ENCODE measurements at places on chromosomes 4 and X. TPM values are rescaled to one million over a fixed set of nuclear protein-coding genes. Genes with fewer than 3 reads are reported as not detected.

Gene SEC24B
- 54.1 TPM for total RNA-seq

Gene ACOX3
- 17.9 TPM for total RNA-seq

Gene RAB40AL
- total RNA-seq, result 1.5 TPM

Gene PCDH7
- total RNA-seq, result 135 TPM

Gene NRK
- total RNA-seq, result 1.5 TPM

Gene CT45A10
- not detected for total RNA-seq

Gene TENT5D
- total RNA-seq, result not detected

Gene KLB
- total RNA-seq, result not detected

Gene TLR2
- 1.3 TPM for total RNA-seq

DNA sequence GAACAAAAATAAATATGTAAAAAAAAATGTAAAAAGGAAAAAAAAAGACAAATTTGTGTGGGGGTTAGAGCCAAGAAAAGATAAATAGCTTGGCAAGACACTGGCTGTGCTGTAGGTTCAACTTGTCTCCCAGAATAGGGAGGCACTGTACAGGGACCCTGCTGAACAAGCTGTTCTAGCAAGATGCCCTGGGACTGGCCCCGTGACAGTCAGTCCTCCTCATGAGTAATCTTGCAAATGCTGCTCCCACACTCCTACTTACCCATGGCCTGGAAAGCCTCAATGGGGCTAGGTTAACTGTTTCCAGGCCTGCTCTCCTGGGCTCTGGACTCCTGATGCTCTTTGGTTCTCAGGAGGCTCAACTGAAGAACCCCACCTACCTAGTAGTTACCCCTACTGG is 106.8 kb downstream of the ATG4A start:
- no peaks in the 10 kb centered on the region for H3K27me3 ChIP-seq
- no peaks in the 10 kb centered on the region for H3K4me1 ChIP-seq
- no peak overlapping the region for H3K4me3 ChIP-seq
- DNase-seq, result peak; percentile 49

- H3K4me3 ChIP-seq, result peak overlapping the region; percentile 73
- no peaks in the 10 kb centered on the region for H3K36me3 ChIP-seq
- no peaks in the 10 kb centered on the region for H3K27me3 ChIP-seq
- H3K27ac ChIP-seq, result peak overlapping the region; percentile 97
- no peaks in the 10 kb centered on the region for H3K4me1 ChIP-seq
Observed at GRCh38 chrX:12975991-12976558, 1.2 kb downstream of the TMSB4X start.

- peaks cover 3% of the 10 kb centered on the region for H3K27me3 ChIP-seq
- no peak overlapping the region for H3K4me3 ChIP-seq
- no peaks in the 10 kb centered on the region for H3K36me3 ChIP-seq
- H3K4me1 ChIP-seq, result no peaks in the 10 kb centered on the region
- no peak overlapping the region for H3K27ac ChIP-seq
- no peak for DNase-seq
Observed at GRCh38 chr4:182124359-182124758, 118.8 kb upstream of the TENM3 start.

GRCh38 chr4:154119317-154119716 is 330.4 kb upstream of the SFRP2 start:
- H3K27me3 ChIP-seq, result no peaks in the 10 kb centered on the region
- DNase-seq, result no peak
- no peaks in the 10 kb centered on the region for H3K4me1 ChIP-seq
- no peak overlapping the region for H3K4me3 ChIP-seq
- H3K27ac ChIP-seq, result no peak overlapping the region

DNA sequence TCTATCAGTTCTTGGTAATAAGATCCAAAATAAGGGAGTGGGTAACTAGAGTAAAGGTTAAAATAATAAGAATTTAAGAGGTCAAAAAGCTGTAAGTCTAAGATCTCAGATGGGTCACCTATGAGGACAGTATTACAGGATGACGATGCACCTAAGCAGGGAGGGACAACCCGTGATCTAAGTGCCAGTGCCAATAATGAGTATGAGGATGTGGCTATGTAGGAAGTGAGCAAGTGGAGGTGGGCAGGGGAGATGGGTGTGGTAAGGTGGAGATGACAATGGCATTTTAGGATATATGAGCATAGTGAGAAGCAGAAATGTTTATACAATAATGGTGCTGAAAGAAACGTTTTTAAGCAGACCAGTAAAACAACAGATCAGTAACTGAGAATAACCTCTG is 19.3 kb downstream of the CCDC158 start:
- no peak for DNase-seq
- H3K27ac ChIP-seq, result no peak overlapping the region
- H3K36me3 ChIP-seq, result no peaks in the 10 kb centered on the region
- no peaks in the 10 kb centered on the region for H3K4me1 ChIP-seq
- no peak overlapping the region for H3K4me3 ChIP-seq
- H3K27me3 ChIP-seq, result no peaks in the 10 kb centered on the region

- H3K36me3 ChIP-seq, result no peaks in the 10 kb centered on the region
- H3K27ac ChIP-seq, result no peak overlapping the region
- H3K4me1 ChIP-seq, result no peaks in the 10 kb centered on the region
- H3K27me3 ChIP-seq, result no peaks in the 10 kb centered on the region
Observed at GRCh38 chrX:109294097-109294814, 187.6 kb downstream of the GUCY2F start.

- peaks cover 6% of the 10 kb centered on the region for H3K4me1 ChIP-seq
- H3K27ac ChIP-seq, result peak within 1 kb of the TSS; percentile 26
- no peaks in the 10 kb centered on the region for H3K36me3 ChIP-seq
- no peaks in the 10 kb centered on the region for H3K27me3 ChIP-seq
Observed at GRCh38 chr4:7192252-7193029, at the start of gene SORCS2. TSS of gene SORCS2 (plus strand) at chr4:7192538.

DNA sequence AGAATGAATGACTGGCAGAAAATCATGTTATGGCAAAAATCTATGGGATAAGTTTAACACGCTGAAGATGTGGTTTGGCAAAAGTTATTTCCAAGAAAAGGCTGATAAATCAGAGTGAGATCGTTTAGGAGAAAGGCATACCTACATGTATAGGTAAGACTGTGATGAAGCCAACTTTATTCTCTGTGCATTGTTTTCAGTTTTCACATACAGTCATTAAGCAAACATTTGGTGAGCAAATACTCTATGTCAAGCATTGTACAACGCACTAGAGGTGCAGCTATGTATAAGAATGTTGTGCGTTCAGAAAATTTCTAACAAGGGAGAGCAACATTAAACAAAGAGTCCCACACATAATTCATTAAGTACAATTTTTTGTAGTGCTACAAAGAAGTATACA is 121.7 kb downstream of the TEX13A start:
- no peaks in the 10 kb centered on the region for H3K4me1 ChIP-seq
- DNase-seq, result no peak
- H3K36me3 ChIP-seq, result no peaks in the 10 kb centered on the region
- no peaks in the 10 kb centered on the region for H3K27me3 ChIP-seq

DNA sequence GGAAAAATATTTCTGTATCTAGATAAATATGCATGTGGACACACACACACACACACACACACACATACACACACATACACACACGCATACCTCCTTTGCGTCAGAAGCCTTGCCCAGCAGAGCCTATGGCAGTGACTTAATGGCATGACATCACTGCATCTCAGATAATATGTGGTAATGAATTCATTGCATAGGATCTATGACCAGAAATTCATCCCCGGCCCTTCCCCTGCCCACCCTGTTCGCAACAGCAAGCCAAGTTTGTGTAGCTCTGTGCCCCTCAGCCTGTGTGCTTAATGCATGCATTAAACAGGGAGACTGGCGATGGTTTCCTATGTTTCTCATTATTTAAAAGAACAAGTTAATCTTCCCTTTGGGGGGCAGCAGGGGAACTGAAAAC is 120.7 kb downstream of the NKX6-1 start:
- no peaks in the 10 kb centered on the region for H3K27me3 ChIP-seq
- no peak overlapping the region for H3K27ac ChIP-seq
- H3K4me1 ChIP-seq, result no peaks in the 10 kb centered on the region
- no peaks in the 10 kb centered on the region for H3K36me3 ChIP-seq
- no peak for DNase-seq
- no peak overlapping the region for H3K4me3 ChIP-seq

DNA sequence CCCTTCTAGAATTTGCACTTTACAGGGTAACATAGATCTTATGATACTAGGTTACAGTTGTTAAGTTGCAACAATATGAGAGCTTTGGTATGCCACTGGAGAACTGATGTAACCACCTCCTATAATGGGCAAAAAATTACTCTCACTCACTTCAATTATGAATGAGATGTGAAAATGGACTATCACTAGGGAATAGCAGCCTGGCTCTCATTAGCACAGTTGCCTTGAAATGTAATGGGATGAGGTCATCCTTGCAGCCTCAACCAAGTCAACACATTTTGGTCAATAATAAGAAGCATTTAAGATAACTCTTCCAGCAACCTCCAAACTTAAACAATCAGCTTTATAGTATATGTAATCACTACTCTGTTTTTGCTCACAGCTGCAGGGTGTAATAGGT is 69.4 kb downstream of the TBC1D9 start:
- H3K27me3 ChIP-seq, result no peaks in the 10 kb centered on the region
- no peak for DNase-seq
- no peaks in the 10 kb centered on the region for H3K4me1 ChIP-seq

DNA sequence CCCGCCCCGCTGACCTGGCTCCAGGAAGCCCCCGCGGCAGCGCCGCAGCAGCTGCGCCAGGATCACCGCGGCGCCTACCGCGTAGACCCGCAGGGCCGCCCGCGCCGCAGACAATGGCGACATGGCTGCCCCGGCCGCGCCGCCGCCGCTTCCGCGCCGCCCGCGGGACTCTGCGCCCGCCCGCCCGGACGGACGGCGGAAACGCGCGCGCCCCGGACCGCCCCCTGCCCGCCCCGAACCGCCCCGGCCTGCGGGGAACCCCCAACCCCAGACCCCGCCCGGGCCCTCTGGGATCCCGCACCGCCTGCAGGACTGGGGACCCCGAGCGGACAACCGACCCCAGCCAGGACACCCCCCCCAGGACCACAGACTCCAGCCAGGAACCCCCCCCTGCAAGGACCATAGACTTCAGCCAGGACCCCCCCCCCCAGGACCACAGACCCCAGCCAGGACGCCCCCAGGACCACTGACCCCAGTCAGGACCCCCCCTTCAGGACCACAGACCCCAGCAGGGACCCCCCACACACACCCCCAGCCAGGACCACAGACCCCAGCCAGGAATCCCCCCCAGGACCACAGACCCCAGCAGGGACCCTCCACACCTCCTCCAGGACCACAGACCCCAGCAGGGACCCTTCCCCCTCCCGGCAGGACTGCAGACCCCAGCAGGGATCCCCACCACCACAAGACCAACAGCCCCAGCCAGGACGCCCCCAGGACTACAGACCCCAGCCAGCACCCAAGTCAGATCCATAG is at the start of the genes DHRSX and ZBED1:
DHRSX (minus strand) TSS at position 174 of the 756 bp plus-strand sequence; CDS start at position 123, 51 bp downstream.
ZBED1 (minus strand) TSS at position 174 of the 756 bp plus-strand sequence. CDS start 10,257 bp downstream, outside the sequence.
- H3K27me3 ChIP-seq, result no peaks in the 10 kb centered on the region
- DNase-seq, result no peak
- peak within 1 kb of the TSS; percentile 77 for H3K4me3 ChIP-seq
- H3K27ac ChIP-seq, result peak within 1 kb of the TSS; percentile 84

- no peak overlapping the region for H3K27ac ChIP-seq
- no peak for DNase-seq
- no peaks in the 10 kb centered on the region for H3K4me1 ChIP-seq
- no peaks in the 10 kb centered on the region for H3K36me3 ChIP-seq
- no peak overlapping the region for H3K4me3 ChIP-seq
- no peaks in the 10 kb centered on the region for H3K27me3 ChIP-seq
Observed at GRCh38 chr4:153450544-153450917, 15.6 kb upstream of the TMEM131L start.

- DNase-seq, result no peak
- H3K27me3 ChIP-seq, result peaks cover 10% of the 10 kb centered on the region
Observed at GRCh38 chrX:132561483-132561882, 72.6 kb upstream of the MBNL3 start.

GRCh38 chrX:140822861-140823260 is 113.3 kb downstream of the LINC00632 start:
- no peaks in the 10 kb centered on the region for H3K4me1 ChIP-seq
- H3K27ac ChIP-seq, result no peak overlapping the region
- H3K4me3 ChIP-seq, result no peak overlapping the region
- H3K36me3 ChIP-seq, result no peaks in the 10 kb centered on the region
- DNase-seq, result no peak
- H3K27me3 ChIP-seq, result no peaks in the 10 kb centered on the region
